ENCODE measurements at places on chromosomes 11 and 22.

DNA sequence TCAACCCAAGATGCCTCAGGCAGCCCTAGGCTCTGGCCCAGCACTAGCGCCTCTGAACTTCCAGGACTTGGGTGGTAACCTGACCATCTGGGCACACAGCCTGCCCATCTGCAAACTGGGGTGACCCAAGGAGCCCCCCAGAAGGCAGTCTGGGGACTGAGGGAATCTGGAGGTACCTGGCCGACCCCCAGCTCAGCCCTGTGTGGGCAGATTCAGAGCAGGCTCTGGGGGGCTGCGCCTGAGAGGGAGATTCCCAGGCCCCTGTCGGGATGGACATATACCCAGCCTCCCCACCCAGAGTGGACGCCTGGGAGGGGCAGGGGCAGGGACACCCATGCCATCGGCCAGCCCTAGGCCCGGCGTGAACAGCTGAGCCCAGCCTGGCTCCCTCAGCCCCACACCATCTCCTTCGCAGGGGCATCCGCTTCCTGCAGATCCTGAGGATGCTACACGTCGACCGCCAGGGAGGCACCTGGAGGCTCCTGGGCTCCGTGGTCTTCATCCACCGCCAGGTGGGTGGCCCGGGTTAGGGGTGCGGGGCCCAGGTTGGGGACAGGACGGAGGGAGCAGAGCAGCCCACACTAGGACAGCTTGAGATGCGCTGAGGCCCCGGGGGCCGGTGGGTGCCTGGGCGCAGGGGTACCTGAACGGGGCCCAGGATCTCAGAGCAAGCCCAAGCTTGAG, 126.9 kb downstream of the KCNQ1 start:
- DNase-seq, result no peak

GRCh38 chr11:65213322-65214211, 31.8 kb downstream of the CAPN1 start:
- DNase-seq, result peak; percentile 7

DNA sequence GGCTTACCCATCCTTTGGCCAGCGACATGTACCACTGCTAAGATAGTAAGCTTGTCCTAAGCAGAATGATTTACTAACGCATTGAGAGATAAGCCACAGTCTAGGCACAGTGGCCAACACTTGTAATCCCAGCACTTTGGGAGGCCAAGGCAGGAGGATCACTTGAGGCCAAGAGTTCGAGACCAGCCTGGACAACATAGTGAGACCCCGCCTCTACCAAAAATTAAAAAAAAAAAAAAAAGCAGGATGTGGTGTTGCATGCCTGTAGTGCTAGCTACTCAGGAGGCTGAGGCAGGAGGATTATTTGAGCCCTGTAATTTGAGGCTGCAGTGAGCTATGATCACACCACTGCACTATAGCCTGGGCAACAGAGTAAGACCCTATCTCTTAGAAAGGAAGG, 93.1 kb downstream of the HIPK3 start:
- no peak for DNase-seq

- no peak for DNase-seq
These were observed 172.8 kb downstream of the RRAS2 start for GRCh38 chr11:14186046-14186775.

- DNase-seq, result peak; percentile 91
These were observed 15.5 kb upstream of the NNMT start for GRCh38 chr11:114280696-114281095.
